GM06990 (cell line): ENCODE measurements at places on chromosomes 13 and 19.

GRCh38 chr13:75170311-75170710 is 311.7 kb downstream of the TBC1D4 start:
- DNase-seq, result no peak

DNA sequence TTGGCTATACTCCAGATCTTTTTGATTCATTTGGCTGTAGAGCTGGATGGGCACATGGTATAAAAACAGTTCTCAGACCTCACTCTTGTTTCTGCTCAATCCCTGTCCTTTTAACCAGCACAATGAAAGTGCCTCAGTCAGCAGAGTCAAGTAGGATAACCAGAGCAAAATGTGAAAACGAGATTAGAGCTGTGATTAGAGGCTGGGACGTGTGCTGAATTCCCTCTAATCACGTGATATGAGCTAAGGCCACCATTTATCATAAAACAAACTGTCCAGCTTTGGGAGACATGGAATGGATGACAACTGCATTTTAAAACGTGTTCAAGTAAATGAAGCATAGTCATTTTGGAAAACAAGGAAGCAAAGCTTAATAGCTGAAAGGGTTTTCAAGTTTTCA is 54.1 kb downstream of the GJA3 start:
- DNase-seq, result no peak

DNA sequence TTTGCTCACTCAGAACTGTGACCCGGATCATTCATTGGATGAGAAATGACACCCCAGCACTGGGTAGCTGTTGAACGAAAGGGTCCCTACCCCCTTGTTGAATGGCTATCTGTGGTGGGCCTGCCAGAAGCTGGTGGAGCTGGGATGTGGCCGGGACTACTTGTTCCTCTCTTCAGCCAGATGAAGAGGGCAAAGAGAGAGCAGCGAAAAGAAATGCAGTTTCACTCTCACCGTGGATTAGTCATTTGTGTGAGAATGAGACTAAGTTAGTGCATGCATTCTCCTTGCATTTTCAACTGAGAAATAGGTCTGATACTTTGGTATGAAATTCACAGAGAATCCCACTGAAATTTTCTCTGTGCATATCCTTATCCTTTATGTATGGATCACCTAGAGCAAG is 553.1 kb downstream of the IRS2 start:
- no peak for DNase-seq

- DNase-seq, result no peak
Measured at GRCh38 chr13:65977525-65977924, 1252.6 kb downstream of the PCDH9 start.

DNA sequence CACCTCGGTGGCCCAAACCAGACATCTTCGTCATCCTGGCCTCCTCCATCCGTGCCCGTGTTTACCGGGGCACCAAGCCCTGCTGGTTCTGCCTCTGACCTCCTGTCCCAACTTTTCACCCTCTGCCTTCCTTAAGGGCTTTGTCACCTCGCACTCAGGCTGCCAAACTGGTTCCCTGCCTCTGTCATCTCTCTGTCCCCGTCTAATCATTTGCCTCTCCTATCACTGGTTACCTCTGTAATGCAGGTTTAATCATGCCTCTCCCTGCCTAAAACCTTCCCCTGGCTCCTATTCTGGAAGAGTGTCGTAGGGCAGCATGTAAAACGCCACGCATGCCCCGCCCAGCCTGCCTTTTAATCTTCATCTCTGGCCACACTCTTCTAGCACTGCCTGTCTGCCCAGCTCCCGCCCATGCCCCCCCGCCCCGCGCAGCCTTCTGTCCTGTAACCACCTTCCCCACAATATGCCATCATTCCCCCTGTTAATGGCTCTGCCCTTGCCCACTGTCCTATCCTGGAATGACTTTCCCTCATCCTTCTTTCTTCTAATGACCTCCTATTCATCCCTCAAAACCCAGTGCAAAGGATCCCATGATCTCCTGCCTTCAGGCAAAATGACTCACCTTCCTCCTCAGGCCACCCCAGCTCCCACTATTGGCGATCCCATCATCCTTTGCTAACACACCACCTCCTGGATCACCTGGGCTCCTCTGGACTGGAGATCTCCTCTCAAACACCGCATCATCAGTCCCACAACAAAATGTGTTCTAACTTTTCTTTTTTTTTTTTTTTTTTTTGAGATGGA is 66.7 kb downstream of the PEX11G start:
- no peak for DNase-seq

DNA sequence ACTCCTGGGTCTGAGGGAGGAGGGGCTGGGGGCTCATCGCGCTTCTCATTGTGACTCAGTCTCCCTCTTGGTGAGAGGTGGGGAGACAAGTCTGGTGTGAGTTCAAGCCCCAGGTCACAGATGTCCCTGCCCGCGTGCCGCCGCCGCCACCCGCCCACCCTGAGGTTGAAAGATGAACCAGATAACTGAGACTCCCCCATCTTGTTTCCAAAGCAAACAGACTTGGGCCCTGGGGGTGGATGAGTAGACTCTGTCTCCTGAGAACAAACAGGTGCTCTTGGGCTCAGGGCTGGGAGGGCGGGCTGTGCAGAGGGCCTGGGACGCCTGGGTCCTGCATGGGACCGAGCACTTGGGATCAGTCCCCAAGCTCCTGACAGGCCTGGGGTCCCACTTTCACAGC is 567 bp downstream of the SBK2 start:
- DNase-seq, result no peak

GRCh38 chr13:43388282-43389034 is 365.1 kb downstream of the DNAJC15 start:
- no peak for DNase-seq
